ENCODE measurements at places on chromosomes 1 and 21. TPM values are rescaled to one million over a fixed set of nuclear protein-coding genes. Genes with fewer than 3 reads are reported as not detected.

GRCh38 chr21:28447462-28447861 is 545.2 kb downstream of the LTN1 start:
- no peak overlapping the region for H3K27ac ChIP-seq
- no peak for DNase-seq
- no peaks in the 10 kb centered on the region for H3K4me1 ChIP-seq

DNA sequence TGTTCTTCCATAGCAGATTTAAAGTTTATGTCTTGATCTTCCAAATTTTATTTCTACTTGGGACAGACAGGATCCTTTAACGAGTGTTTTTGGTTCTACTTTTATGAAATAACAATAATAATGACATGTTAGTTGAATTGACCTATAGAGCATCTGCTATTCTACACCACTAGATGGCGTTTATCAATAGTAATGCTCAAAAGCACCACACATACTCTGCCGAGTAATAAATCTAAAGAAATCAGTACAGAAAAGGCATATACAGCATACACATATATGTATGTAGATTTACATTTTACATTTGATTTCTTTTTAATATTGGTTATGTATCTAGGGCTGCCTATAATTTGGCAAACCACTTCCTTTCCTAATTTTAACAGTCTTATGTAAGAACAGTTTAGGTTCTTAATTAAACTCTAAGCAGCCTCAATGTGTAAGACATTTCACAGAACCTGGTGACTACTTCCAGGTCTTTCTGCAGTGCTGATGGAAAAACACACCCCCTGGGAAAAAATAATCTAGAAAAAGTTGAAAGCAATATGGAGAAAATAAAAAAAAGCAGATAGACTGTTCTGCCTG is 5.9 kb upstream of the SIPA1L2 start:
- H3K4me1 ChIP-seq: no peaks in the 10 kb centered on the region
- no peak overlapping the region for H3K27ac ChIP-seq
- H3K36me3 ChIP-seq: no peaks in the 10 kb centered on the region
- H3K4me3 ChIP-seq: no peak overlapping the region
- H3K27me3 ChIP-seq: no peaks in the 10 kb centered on the region

DNA sequence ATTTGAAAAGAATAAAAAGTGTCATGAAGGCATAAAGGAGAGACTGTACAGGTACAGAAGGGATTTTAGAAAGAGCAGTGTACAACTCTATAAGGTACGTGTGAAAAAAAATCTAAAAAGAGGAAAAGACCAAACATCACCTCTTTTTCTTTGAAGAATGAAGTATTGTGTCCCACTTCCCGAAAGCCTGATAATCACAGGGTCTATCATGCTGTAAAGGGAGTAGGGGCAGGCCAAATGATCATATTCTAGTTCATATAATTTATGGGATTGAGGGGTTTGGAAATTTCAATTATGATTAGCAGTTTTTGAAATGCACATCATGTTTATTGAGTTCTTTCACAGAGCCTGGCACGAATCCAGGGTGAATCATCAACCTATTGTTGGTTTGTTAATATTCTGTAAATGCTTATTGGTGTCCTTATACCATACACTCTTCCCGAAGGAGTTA is 910 bp upstream of the RERE start:
- H3K4me3 ChIP-seq: peak overlapping the region; percentile 84
- DNase-seq: no peak
- no peaks in the 10 kb centered on the region for H3K36me3 ChIP-seq
- H3K27ac ChIP-seq: peak overlapping the region; percentile 94
- no peaks in the 10 kb centered on the region for H3K27me3 ChIP-seq

- H3K4me1 ChIP-seq: peaks cover 15% of the 10 kb centered on the region
- no peak overlapping the region for H3K27ac ChIP-seq
- H3K27me3 ChIP-seq: no peaks in the 10 kb centered on the region
- no peaks in the 10 kb centered on the region for H3K36me3 ChIP-seq
Measured at GRCh38 chr1:61254634-61255357, 172.4 kb downstream of the NFIA start.

DNA sequence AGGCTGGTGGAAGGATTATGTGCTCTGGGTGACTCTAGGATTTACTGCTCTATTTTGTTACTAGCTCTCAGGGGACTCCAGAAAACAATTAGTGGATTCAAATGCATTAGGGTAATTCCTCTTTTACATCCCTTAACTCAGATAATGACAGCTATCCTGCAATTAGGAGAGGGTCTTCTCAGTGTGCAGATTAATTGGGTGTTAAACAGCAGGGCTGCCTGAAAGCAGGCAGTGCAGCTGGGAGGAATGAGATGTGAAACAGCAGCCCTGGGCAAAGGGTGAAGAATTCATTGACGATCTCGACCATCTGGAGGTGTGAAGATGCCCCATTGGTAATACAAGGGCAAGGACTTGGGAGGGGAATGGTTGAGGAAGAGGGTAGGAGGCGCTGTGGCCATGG is 66.1 kb downstream of the HTR6 start:
- H3K27ac ChIP-seq: no peak overlapping the region
- no peaks in the 10 kb centered on the region for H3K36me3 ChIP-seq
- DNase-seq: no peak
- H3K4me3 ChIP-seq: no peak overlapping the region

DNA sequence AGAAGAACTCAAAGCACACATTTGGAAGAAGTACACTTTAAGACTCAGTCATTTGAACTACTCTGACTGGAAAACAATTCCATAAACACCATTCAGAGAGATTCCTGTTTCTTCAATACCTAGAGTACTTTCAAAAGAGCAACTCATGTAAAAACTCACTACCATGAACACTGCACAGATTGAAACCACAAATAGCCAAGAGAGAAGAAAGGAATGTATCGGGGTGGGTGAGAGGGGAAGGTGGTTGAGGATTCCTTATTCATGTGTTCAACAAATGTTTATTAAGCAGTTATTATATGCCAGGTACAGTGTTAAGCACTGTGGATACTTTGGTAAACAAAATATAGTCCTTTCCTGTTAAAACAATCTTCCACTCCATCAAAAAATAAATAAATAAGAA is 64.7 kb downstream of the NRIP1 start:
- H3K4me3 ChIP-seq: no peak overlapping the region
- DNase-seq: no peak
- H3K36me3 ChIP-seq: no peaks in the 10 kb centered on the region
- H3K4me1 ChIP-seq: peaks cover 12% of the 10 kb centered on the region
- H3K27me3 ChIP-seq: no peaks in the 10 kb centered on the region

GRCh38 chr1:97348599-97349265 is 572.1 kb downstream of the DPYD start:
- H3K27me3 ChIP-seq: no peaks in the 10 kb centered on the region
- no peaks in the 10 kb centered on the region for H3K4me1 ChIP-seq
- H3K27ac ChIP-seq: no peak overlapping the region
- no peaks in the 10 kb centered on the region for H3K36me3 ChIP-seq
- no peak overlapping the region for H3K4me3 ChIP-seq

DNA sequence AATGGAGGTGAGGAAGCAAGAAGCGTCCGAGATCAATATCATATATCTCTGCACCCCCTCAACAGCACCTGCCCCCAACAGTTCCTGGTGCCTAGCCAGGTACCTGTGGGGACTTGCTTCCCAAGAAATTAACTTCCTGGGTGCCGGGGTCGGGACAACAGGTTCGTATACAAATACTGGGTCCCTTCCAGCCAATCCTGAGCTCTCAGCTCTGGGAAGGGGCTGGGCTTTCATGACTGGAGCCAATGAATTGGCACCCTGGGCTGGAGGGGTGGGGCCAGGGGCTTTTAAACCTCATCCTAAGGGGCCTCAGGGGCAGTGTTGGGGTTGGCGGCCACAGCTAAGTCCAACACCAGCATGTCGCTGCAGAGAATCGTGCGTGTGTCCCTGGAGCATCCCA is at the start of gene PADI3:
Gene PADI3, plus strand, starts transcription at position 318 of the 400 bp plus-strand sequence. Its CDS starts 40 bp downstream, at position 358.
- no peaks in the 10 kb centered on the region for H3K36me3 ChIP-seq
- DNase-seq: no peak

DNA sequence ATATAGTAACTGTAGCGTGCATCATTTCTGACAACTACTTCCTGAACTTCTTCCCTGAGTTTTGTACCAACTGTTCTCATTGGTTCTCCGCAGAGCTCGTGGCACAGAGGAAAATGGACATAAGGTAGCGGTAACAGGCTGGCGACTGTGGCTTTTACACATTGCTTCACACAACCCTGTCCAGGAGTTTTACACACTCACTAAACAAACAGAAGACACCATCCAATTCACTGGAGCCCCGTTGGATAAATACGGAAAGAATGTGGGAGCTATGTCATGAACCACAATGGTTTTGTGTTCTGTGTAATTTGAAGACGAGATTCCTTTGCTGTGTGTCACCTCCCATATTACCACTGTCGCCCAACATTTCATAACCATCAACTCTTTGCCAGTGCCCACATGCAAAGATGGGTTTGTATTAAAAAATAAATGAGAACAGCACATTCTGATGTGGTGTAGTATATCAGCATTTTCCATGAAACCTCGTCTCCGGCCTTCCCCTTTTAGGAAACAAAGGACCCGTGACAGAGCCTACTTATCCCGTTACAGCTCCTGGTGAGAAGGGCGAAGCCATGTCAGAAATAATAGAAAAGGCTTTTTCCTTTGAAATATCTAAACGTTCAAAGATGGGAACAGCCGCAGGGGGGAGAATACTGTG is 47.4 kb upstream of the ENAH start:
- no peaks in the 10 kb centered on the region for H3K36me3 ChIP-seq
- no peak overlapping the region for H3K4me3 ChIP-seq
- DNase-seq: no peak
- H3K27me3 ChIP-seq: no peaks in the 10 kb centered on the region
- peaks cover 3% of the 10 kb centered on the region for H3K4me1 ChIP-seq

- H3K27me3 ChIP-seq: no peaks in the 10 kb centered on the region
- no peak overlapping the region for H3K27ac ChIP-seq
- no peak overlapping the region for H3K4me3 ChIP-seq
- no peak for DNase-seq
- no peaks in the 10 kb centered on the region for H3K4me1 ChIP-seq
Measured at GRCh38 chr1:178142806-178143205, 48.9 kb downstream of the RASAL2 start.

- DNase-seq: no peak
- H3K4me1 ChIP-seq: no peaks in the 10 kb centered on the region
- H3K27ac ChIP-seq: no peak overlapping the region
- no peaks in the 10 kb centered on the region for H3K36me3 ChIP-seq
- no peak overlapping the region for H3K4me3 ChIP-seq
- H3K27me3 ChIP-seq: no peaks in the 10 kb centered on the region
Measured at GRCh38 chr21:39208624-39209333, 25.5 kb upstream of the PSMG1 start.

DNA sequence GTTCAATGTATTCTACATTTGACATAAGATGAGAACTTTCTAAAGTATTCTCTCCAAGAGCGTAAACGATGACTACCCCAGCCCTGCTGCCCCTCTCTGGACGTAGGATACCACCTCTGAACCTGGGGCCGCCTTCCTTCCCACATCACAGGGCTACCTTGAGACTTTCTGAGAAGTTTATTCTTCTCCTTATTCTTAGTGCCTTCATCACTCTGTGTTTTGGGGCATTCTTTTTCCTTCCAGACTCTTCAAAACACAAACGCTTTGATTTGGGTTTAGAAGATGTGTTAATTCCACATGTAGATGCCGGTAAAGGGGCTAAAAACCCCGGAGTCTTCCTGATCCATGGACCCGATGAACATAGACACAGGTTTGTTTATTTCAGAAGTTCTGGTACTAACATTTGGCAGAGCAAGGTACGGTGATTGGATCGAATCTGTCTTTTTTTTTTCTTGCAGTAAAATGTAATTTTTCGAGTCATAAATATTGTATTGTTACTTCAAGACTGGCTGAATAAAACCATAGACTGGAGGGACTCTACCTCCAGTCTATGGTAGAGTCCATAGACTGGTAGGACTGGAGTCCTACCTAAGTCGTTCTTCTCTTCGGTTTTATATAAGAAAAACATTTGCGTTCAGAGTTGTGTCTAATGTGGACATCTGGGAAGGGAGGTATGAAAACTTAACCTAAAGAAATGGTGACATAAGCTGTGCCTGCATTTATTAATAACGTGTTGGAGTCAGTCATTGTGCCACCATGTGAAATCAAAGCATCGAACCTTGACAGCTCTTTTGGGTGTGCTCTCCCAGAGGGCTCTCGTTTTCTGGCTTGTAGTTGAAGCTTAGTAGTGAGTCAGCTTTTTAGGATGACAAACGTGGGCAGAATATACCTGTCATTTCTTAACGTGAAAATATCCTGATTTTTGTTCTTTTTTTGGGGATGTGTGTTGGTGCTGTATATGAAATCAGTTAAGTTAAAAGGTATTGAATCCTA is 1.2 kb downstream of the MAN1A2 start:
- H3K27ac ChIP-seq: peak overlapping the region; percentile 99
- H3K4me1 ChIP-seq: peaks cover 6% of the 10 kb centered on the region
- H3K4me3 ChIP-seq: peak overlapping the region; percentile 65
- no peak for DNase-seq
- no peaks in the 10 kb centered on the region for H3K36me3 ChIP-seq

GRCh38 chr1:155167166-155168104 is 5.7 kb downstream of the KRTCAP2 start:
- no peaks in the 10 kb centered on the region for H3K36me3 ChIP-seq
- H3K4me3 ChIP-seq: no peak overlapping the region
- H3K27ac ChIP-seq: peak overlapping the region; percentile 31
- peak; percentile 84 for DNase-seq
- no peaks in the 10 kb centered on the region for H3K27me3 ChIP-seq

LYPD8 gene
- not detected for total RNA-seq

CAPN8 gene
- total RNA-seq: 0.88 TPM

MX2 gene
- 6.6 TPM for total RNA-seq

USH2A gene
- total RNA-seq: not detected

DAB1 gene
- total RNA-seq: 5.5 TPM

NUDT17 gene
- total RNA-seq: 5.1 TPM
